ENCODE measurements at places on chromosomes 2 and 18.

DNA sequence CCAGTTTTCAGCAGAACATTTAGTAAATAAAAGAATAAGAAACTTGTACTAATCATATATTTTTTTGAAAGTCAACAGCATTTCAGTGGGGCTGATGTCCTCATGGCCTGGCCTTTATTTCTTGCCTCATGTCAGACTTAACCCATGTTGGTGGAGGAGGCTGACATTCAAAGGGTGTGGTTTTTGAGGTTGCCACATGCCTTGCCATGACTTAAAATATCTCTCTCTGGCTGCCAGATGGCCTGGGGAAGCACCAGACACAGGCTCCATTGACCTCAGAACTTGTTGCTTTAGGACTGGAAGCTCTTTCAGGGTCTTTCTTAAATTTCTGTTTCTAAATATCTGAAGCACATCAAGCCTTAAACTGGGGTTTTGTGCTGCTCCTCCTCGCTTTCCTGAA, 32.5 kb upstream of the CD28 start:
- no peak for DNase-seq

DNA sequence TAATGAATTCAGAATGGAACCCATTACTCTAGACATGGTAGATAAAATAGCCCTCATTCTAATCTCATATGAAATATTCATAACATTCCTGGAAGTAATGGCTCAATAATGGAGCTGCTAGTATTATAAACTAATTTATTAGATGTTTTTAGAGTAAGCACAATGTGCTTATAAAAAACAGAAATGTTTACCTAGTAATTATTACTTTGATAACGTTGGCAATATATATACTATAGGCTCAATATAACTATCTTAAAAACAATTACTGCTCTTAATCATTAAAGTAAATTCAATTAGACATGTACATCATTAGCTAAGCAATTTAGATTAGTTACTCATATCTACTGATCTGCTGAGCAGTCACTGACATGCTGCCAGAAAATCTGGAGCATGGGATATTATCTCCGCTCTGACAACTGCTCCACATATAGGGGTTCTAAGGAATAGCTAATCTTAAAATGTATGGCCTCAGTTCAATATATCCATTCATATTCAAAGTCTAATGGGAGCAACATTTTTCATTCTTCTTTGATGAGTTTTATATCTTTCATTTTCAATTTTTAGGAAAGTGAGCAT, 19.4 kb downstream of the PPP1R1C start:
- no peak for DNase-seq

DNA sequence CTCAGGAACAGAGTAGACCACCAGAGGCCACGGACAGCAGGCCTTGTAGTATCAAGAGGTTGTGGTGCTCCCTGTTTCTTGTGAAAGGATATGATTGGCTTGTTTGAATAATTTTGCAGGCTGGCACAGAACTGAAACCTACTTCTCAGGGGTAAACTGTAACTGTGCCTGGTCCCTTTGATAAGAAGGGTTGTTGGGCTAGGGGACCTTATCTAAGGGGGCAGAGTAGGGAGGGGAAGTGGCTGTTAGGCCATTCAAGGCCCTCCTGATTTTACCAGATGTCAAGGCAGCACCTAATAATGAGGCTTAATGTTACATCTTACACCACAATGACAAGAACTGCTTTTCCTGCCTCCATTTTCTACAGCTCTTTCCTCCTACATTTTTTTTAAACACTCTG, 45.6 kb downstream of the GPR39 start:
- DNase-seq, result no peak

- DNase-seq, result no peak
Measured at GRCh38 chr2:219644801-219645480, 17.5 kb downstream of the SLC4A3 start.

- DNase-seq, result no peak
Measured at GRCh38 chr2:42556315-42556890, 12.0 kb upstream of the MTA3 start.

GRCh38 chr18:55982992-55983391, 395.0 kb upstream of the TCF4 start:
- DNase-seq, result no peak

Data from central memory CD8-positive, alpha-beta T cell (primary cell).